DND-41 (cell line): ENCODE measurements at places on chromosomes 13 and 19.

- H3K4me3 ChIP-seq: no peak overlapping the region
- no peaks in the 10 kb centered on the region for H3K27me3 ChIP-seq
- DNase-seq: no peak
- no peak overlapping the region for H3K27ac ChIP-seq
Measured at GRCh38 chr13:93420887-93421286, 194.3 kb downstream of the GPC6 start.

GRCh38 chr13:83248751-83249150 lies 633.5 kb downstream of the SLITRK1 start:
- no peaks in the 10 kb centered on the region for H3K4me1 ChIP-seq
- no peak for DNase-seq
- H3K27me3 ChIP-seq: no peaks in the 10 kb centered on the region

- peak; percentile 88 for DNase-seq
- no peaks in the 10 kb centered on the region for H3K27me3 ChIP-seq
- H3K27ac ChIP-seq: peak within 1 kb of the TSS; percentile 93
- H3K4me3 ChIP-seq: peak within 1 kb of the TSS; percentile 83
Measured at GRCh38 chr19:52007806-52008557, at the start of gene ZNF615. ZNF615 (minus strand) TSS chr19:52008211; CDS start chr19:52003711, 4,500 bp downstream.

DNA sequence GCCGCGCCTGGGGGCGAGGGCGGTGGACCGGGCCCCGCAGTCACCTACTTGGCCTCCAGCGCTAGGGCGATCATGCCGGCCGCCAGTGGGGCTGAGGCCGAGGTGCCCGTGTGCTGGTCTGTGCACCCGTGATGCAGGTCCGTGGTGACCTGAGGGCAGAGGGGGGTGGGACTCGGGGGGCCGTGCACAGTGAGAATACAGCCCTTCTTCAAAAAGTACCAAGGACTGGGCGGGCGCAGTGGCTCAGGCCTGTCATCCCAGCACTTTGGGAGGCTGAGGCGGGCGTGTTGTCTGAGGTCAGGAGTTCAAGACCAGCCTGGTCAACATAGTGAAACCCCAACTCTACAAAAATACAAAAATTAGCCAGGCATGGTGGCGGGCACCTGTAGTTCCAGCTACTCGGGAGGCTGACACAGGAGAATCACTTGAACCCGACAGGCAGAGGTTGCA lies 5.0 kb upstream of the C19orf25 start:
- H3K27me3 ChIP-seq: no peaks in the 10 kb centered on the region
- no peaks in the 10 kb centered on the region for H3K36me3 ChIP-seq
- H3K4me1 ChIP-seq: peaks cover 12% of the 10 kb centered on the region
- no peak overlapping the region for H3K4me3 ChIP-seq
- H3K27ac ChIP-seq: no peak overlapping the region
- no peak for DNase-seq

GRCh38 chr13:21674490-21675009 lies 3.7 kb downstream of the FGF9 start:
- H3K27me3 ChIP-seq: peaks cover 58% of the 10 kb centered on the region
- H3K27ac ChIP-seq: no peak overlapping the region
- no peak for DNase-seq
- no peak overlapping the region for H3K4me3 ChIP-seq
- H3K36me3 ChIP-seq: no peaks in the 10 kb centered on the region
- peaks cover 24% of the 10 kb centered on the region for H3K4me1 ChIP-seq

GRCh38 chr13:48542581-48543341 lies 9.9 kb upstream of the RCBTB2 start:
- DNase-seq: peak; percentile 61
- no peak overlapping the region for H3K4me3 ChIP-seq
- H3K36me3 ChIP-seq: no peaks in the 10 kb centered on the region
- H3K4me1 ChIP-seq: peaks cover 15% of the 10 kb centered on the region
- no peaks in the 10 kb centered on the region for H3K27me3 ChIP-seq

DNA sequence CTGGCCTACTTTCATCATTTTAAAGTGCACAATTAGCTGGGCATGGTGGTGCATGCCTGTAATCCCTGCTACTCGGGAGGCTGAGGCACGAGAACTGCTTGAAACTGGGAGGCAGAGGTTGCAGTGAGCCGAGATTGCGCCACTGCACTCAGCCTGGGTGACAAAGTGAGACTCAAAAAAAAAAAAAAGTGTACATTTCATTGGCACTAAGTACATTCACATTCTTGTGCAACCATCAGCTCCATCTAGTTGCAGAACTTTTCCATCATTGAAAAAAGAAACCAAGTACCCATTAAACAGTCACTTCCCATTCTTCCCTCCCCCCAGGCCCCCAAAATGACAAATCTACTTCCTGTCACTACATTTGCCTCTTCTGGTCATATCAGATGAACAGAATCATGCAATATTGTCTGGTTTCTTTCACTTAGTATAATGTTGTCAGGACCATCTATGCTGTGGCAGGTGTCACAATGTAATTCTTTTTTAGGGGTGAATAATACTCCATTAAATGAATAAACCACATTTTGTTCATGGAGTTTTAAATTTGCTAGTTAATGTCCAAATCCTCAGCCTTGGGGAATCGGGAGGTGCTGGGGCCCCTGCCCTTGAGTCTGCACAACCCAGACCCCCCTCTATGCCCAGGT lies 7.4 kb upstream of the SIGLEC11 start:
- H3K4me1 ChIP-seq: no peaks in the 10 kb centered on the region
- no peak for DNase-seq
- H3K27ac ChIP-seq: no peak overlapping the region
- H3K36me3 ChIP-seq: no peaks in the 10 kb centered on the region
- H3K4me3 ChIP-seq: no peak overlapping the region

DNA sequence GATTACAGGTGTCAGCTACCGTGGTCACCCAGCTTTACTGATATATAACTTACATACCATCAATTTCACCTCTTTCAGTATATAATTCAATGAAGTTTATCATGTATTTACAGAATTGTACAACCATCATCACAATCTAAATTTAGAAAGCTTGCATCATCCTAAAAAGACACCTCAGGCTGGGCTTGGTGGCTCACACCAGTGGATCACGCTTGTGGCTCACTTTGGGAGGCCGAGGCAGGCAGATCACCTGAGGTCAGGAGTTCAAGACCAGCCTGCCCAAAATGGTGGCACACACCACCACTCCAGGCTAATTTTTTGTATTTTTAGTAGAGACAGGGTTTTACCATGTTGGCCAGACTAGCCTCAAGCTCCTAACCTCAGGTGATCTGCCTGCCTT lies 4.3 kb upstream of the HDGFL2 start:
- peaks cover 10% of the 10 kb centered on the region for H3K4me1 ChIP-seq
- H3K36me3 ChIP-seq: no peaks in the 10 kb centered on the region; the same call in 1 of the 2 replicates
- no peak overlapping the region for H3K4me3 ChIP-seq
- H3K27ac ChIP-seq: no peak overlapping the region
- H3K27me3 ChIP-seq: no peaks in the 10 kb centered on the region

DNA sequence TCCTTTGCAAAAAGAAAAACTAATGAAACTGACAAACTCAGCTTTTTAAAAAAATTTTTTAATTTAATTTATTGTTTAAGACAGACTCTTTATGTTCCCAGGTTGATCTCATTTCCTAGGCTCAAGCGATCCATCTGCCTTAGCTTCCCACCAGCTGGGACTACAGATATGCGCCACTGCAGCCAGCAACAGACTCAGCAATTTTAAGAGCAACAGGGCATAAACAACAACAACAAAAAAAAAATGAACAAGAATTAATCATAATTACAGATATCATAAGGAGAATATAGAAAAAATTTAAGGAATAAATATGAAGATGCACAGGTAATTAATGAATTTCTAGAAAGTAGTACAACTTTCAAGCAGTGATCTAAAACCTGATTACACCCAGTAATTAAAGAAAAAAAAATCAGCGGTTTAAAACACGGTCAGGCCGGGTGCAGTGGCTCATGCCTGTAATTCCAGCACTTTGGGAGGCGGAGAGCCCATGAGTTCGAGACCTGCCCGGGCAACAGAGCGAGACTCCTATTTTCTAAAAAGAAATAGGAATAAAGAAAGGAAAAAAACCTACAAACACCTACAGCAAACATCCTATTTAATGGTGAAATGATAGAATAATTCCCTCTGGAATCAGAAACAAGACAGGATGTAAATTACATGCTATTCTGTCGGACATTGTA lies 1.4 kb downstream of the ZNF699 start:
- H3K4me3 ChIP-seq: peak overlapping the region; percentile 94; the same call in 1 of the 2 replicates
- H3K27me3 ChIP-seq: no peaks in the 10 kb centered on the region
- H3K27ac ChIP-seq: peak overlapping the region; percentile 26; the same call in 1 of the 2 replicates

GRCh38 chr13:75841905-75842304 lies 205.8 kb downstream of the LMO7 start:
- H3K4me1 ChIP-seq: 0 out of 2 replicates have a peak, but pooled peaks cover 5% of the 10 kb centered on the region
- DNase-seq: peak; percentile 55
- no peak overlapping the region for H3K4me3 ChIP-seq

- H3K27ac ChIP-seq: no peak overlapping the region
- DNase-seq: no peak
- H3K4me3 ChIP-seq: no peak overlapping the region
- no peaks in the 10 kb centered on the region for H3K27me3 ChIP-seq
Measured at GRCh38 chr13:73894995-73895571, 239.1 kb downstream of the KLF12 start.

DNA sequence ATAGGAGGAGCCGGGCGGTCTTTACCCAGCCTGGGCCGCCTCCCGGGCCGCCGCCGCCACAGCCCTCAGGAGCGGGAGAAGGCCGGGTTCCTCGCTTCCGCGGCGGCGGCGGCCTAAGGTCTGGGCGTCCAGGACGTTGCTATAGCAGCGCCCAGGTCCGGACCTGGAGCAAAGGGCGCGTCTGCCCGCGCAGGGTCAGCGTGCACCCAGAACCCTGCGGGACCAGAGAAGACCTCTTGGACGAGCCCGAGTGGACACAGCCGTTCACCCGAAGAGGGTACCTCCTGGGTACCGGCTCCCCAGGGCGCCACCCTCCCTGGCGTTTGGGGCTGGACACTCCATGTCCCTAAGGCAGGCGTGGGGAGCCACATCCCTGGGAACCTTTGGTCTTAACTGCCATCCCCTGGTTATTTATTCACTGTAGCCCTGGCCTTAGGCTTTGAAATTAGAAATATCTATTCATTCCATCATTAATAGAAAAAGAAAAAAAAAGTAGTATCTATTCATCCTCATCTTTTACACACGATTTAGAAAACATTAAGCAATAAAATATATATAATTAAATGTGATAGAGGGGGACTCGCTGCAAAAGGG lies 2.4 kb downstream of the DZIP1 start:
- DNase-seq: no peak
- H3K4me3 ChIP-seq: no peak overlapping the region
- no peaks in the 10 kb centered on the region for H3K36me3 ChIP-seq
- no peaks in the 10 kb centered on the region for H3K4me1 ChIP-seq
- H3K27ac ChIP-seq: no peak overlapping the region
- no peaks in the 10 kb centered on the region for H3K27me3 ChIP-seq
